ENCODE measurements at places on chromosomes 13 and 19.
A peak's percentile ranks its signal among the peaks of the same experiment; 100 is the strongest.

DNA sequence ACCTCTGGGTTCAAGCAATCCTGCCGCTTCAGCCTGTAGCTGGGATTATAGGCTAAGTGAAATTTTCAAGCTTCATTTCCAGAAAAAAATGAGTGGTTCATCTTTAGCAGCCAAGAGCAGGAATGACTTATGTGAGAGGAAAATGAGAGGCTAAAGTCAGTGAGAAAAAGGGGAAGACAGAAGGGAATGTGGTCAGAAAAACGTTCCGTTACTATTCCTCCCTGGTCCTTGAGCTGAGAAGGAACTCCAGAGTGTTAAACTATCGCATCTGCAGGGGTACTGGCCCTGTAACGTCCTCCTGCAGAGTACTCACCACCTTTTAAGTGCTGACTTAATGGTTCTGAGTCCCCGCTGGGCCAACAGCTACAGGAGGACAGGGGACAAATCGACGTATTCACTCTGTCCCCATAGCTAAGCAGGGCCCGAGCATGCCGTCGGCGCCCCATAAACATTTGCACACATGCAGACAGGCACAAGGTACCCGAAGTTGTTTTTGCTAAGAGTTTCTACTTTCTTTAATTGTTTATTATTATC lies 88.1 kb downstream of the FLT1 start:
- no peak for DNase-seq

DNA sequence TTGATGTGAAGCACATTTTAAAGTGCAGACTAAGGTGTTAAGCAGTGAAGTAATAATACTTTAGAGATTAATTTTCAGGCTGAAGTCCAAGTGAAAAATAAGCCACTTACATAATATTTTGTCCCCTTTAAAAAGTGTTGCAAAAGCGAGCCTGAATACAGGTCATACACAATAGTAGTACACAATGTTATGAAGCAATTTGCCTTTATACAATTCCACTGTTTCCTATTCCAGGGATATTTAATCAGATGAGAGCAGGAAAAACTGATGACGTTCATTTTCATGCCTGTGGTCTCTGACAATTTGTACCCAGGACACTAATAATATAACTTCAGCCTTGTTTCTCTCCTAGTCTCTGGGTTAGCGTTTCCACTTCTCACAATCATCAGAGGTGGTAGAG lies 916.7 kb downstream of the PCDH9 start:
- DNase-seq = no peak

GRCh38 chr19:18878858-18879578 lies 16.9 kb downstream of the CERS1 start:
- DNase-seq = no peak

DNA sequence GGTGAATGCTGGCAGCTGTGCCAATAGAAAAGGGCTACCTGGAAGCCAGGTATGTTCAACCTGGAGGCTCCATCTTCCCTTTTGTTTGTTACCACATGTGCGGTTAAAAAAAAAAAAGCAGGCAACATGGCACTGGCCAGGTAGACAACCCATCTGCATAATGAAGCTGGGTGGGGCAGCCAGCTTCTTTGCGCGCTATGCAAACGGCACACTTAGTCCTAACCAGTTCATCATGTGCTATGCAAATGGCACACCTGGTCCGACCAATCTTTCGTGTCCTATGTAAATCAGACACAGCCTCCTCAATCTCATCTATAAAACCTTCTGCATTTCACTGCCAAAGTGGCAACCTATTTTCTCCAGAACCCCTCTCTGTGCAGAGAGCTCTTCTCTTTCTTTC lies 11.3 kb upstream of the IGSF23 start:
- no peak for DNase-seq

- DNase-seq = no peak
These were observed 61.8 kb downstream of the WDFY2 start for GRCh38 chr13:51645761-51646670.

DNA sequence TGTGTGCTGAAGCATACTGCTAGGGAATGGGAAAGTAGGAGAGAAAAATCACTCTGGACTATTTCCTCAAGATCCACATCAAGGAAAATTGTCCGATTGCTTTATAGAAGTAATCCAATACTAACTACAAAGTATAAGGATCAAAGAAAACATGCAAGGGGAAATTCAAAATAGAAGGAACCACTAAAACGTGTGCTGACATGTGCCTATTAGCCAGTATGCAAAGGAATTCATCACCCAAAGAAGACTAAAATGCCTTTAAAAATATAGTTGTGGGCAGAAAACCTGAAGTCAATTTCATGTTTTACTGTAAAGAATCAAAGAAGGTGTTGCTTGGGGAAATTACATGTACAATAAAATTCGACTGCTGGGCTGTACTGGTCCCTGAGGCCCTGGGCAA lies 14.3 kb downstream of the DLEU7 start:
- DNase-seq = no peak

GRCh38 chr13:38376546-38376945 lies 26.9 kb downstream of the UFM1 start:
- DNase-seq = no peak

DNA sequence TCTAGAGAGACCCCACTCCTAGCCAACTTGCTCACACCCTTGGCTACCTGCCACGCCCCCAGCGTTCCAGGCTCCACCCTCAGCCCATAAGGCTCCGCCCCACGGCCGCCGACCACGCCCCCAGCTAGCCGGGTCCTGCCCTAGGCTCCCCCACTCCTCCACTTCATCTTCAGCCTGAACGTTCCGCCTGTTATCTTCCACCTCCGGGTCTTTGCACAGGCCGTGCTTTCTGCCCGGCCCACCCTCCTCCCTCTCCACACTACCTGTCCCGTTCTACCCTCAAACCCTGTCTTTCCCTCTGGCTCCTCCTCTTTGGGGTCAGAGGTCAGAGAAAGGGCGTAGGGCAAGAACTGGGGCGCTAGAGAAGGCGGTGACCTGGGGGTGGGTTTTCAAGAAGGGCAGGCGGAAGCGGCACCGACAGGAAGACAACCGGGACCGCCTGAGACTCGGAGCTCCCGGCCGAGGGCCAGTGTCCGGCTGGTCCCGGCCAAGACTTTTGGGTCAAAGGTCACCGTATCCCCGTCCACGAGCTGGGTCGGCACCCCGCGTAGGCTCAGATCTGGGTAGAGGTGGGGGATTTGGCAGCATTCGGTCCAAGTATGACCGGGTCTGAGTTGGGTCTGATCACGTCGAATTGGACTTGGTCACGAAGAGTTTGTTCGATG lies 2.2 kb downstream of the PDE4C start:
- no peak for DNase-seq

GRCh38 chr13:62113179-62113578 lies 697.5 kb upstream of the PCDH20 start:
- no peak for DNase-seq

DNA sequence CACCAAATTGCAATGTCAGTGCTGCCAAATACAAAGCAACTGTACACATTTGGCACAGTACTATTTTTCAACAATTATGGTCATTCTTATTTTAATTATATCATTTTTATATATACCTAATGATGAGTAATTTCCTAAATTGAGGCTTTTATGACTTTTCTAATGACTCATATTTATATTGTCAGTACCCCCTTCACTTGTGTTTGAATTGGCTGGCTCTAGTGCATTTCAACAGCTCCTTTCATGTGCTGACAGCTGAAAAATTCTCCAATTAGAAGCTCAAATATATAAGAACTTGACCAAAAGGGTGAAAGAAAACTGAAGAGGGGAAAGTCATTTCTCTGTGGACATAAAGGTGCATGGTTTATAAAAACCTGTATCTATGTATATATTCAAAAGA lies 263.3 kb downstream of the SLITRK1 start:
- DNase-seq = no peak

GRCh38 chr13:80121038-80121437 lies 219.9 kb downstream of the SPRY2 start:
- no peak for DNase-seq

DNA sequence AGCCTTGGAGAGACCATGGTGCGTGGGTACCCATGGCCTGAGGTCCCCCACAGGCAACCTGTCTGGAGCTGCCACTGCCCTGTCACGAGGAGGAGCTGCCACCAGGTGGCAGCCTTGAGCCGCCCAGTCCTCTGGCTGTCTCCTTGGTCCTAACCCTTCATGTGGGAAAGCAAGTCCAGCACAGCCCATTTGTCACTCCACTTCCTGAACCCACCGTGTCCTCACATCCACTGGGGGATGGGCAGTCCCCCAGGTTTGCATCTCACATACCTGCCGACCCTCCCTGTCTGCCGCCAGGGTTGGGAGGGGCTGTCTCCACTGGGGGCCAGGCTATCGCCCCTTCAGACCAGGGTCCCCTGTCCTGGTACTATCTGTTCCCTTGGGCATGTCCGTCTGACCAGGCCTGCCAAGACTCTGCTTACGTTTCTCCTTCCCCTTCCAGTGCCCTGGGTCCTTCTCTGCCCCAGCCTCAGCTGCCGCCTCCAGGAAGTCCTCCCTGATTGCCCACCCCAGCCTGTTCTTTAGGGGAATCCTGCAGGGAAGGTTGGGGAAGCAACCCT lies 4.5 kb downstream of the FAM174C start:
- DNase-seq = no peak

GRCh38 chr13:101511766-101512165 lies 59.3 kb downstream of the ITGBL1 start:
- no peak for DNase-seq

DNA sequence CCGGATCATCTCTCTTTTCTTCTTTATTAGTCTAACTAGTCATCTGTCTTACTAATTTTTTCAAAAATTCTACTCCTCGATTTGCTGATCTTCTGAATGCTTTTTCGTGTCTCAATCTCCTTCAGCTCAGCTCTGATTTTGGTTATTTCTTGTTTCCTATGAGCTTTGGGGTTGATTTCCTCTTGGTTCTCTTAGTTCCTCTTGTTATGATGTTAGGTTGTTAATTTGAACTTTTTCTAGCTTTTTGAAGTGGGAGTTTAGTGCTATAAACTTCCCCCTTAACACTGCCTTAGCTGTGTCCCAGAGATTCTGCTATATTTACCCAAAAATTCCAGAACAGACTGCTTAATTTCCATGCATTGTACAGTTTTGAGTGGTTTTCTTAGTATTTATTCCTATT lies 3.4 kb downstream of the FCAR start:
- DNase-seq = no peak

- DNase-seq = no peak
These were observed 27.3 kb upstream of the MPHOSPH8 start for GRCh38 chr13:19606152-19606551.

GRCh38 chr19:54387991-54388801 lies 23.5 kb upstream of the LAIR1 start:
- no peak for DNase-seq

DNA sequence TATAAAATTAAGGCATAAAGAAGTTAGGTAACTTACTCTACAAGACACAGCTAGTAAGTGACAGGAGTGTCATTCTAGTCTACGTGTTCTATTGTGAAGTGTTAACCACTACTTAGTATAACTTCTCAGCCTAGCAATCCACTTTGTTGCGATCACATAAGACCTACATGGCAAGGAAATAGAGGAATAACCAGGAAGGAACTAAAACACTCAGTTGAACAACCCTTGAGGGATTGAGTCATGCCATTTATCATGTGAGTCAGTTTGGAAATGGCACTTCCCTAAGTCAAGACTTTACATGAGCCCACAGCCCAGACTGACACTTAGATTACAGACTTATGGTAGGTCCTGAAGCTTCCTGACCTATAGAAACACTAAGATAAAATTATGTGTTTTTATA lies 279.5 kb upstream of the PCDH20 start:
- DNase-seq = no peak

GRCh38 chr13:77918391-77919245 lies at the start of gene EDNRB:
Gene EDNRB, minus strand, starts transcription at chr13:77918831. Its CDS starts 258 bp downstream, at chr13:77918573.
- DNase-seq = no peak

GRCh38 chr19:18425515-18426415 lies 6.6 kb downstream of the SSBP4 start:
- no peak for DNase-seq

GRCh38 chr19:4378886-4379285 lies 21.5 kb downstream of the SH3GL1 start:
- DNase-seq = no peak

DNA sequence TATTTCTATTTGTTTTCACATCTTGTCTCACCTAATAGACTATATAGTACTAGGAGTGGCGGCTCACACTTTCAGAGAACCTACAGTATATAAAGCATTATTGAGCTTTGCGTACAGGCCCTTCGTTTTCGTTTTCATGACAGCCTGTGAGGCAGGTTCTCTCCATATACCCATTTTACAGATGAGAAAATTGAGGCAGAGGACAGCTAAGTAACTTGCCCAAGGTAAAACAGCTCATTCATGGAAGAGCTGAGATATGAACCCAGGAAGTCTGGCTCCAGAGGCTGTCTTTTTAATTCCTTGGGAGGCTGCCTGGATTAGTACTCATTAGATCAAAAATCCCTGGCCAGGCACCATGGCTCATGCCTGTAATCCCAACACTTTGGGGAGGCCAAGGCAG lies 28.9 kb downstream of the FAAP24 start:
- DNase-seq = no peak

GRCh38 chr13:103961129-103961528 lies 894.9 kb upstream of the SLC10A2 start:
- no peak for DNase-seq

GRCh38 chr13:46389457-46390451 lies 2.7 kb upstream of the RUBCNL start:
- no peak for DNase-seq

GRCh38 chr13:54433493-54434206 lies 1405.0 kb downstream of the OLFM4 start:
- DNase-seq = peak; percentile 85

DNA sequence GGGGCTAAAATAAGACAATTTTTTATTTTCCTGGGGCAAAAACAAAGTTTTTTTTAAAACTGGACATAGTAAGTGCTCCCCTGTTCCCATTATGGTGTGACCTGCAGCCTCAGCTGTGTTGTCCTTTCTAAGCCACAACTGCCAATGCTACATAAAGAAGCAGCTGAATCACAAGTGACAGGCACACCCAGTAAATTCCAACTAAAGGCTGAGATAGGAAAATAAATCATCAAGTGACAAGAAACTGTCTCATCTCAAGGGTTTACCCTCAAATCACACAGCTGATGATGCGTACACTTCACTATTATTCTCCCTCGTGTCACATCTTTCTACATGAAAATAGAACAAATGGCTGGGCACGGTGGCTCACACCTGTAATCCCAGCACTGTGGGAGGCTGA lies 28.7 kb downstream of the STK24 start:
- no peak for DNase-seq

GRCh38 chr13:43516401-43516833 lies 270.4 kb downstream of the ENOX1 start:
- DNase-seq = peak; percentile 74

- no peak for DNase-seq
These were observed 2.2 kb upstream of the TNFSF13B start for GRCh38 chr13:108267347-108267746.

- DNase-seq = no peak
These were observed 109.8 kb downstream of the KL start for GRCh38 chr13:33125821-33126570.

DNA sequence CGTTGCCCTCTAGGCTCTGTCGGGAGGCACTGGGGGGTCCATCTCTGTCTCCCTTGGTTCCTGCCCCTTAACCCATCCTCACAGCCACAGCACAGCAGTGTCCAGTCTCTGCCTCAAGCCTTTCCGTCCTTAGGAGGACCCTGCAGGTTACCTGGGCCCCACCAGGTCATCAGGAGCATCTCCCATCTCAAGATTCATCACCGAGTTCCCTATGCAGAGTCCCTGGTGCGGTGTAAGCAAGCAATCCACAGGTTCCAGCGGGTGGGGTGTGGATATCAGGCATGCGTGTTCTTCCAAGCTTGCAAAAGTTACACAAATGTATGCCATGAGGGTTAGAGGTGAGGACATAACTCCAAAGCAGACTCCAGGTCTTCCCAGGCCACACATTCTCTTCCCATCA lies 20.9 kb upstream of the GAS6 start:
- DNase-seq = no peak
